ENCODE measurements at places on chromosomes 2 and 18.

DNA sequence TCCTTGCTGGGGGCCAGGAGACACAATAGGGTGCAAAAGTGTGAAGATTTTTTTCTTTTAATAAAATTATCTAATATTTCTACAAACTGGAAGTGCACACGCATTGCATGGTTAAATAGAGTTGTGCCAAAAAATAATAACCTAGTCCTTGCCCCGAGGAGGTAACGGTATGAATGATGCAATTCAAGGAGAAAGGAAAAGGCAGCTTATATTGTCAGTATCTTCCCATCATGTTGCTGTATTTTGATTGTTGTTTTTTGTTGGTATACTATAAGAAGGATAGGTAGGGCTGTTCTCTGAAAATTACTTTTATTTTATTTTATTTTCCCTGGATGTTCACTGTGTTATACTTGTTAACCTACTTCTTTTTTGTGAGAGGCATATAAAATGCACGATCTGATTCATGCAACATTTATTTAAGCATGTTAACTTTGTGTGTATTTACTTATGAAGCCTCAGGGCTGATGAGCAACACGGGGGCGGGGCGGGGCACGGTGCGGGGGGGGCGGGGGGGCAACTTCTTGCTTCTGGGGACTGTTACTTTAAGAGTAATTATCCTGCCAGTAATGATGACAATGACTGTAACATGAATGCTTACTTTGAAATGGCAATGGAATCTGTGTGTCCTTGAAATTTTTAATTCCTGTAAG lies 118.6 kb downstream of the AQP4 start:
- no peak for DNase-seq

DNA sequence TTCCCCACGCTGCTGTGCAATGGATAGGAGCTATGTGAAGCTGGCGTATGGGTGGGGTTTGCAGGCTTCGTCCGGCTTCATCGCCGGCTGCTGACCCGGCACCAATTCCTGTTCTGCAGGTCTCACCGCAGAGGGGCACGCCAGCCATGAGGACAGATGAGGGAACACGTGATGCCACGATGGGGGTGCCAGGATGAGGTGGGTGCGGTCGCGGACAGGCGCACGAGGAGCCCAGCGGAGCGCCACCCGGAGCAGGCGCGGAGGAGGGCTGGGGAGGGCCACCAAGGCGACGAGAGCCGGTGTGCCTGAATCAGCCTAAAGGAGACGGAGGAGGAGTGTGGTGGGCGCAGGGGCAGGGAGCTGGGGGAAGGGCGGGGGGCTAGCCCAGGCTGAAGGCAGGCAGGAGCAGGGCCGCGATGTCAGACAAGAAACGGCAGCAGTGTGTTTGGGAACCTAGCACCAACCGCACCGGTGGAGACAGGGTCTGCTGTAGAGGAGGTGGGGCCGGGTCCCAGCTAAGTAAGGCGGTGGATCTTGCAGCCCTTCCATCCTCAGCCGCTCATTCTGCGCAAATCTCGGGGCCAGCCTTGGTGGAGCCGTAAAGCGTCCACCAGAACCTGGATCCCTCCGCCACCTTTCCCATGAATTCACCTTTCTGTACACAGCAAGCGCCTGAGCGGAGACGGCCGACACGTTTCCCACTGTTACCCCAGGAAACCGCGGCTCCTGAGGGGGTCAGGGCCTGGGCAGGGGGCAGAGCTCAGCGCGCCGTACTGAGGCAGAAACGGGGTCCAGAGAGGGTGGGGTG lies 17.0 kb upstream of the CD8A start:
- peak; percentile 62 for DNase-seq

DNA sequence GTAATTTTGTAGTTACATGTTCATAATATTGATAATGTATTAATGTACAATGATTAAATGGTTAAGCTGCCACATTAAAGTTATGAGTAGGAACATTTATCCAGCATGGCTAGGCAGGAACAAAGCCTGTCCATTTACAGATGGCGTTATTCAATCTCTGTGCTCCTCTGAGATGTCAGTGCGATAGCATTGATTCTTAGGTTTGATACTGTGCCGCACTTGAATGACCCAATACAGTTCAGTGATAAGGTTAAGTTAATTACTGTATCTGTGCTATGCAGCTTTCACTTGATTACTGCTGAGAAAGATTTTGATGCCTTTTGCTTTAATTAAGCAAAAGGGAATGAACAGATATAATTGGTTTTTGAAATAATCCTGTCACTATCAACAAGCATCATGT lies 111.8 kb downstream of the ZNF407 start:
- DNase-seq = no peak

GRCh38 chr18:46401486-46402070 lies 255.4 kb downstream of the LOXHD1 start:
- no peak for DNase-seq

DNA sequence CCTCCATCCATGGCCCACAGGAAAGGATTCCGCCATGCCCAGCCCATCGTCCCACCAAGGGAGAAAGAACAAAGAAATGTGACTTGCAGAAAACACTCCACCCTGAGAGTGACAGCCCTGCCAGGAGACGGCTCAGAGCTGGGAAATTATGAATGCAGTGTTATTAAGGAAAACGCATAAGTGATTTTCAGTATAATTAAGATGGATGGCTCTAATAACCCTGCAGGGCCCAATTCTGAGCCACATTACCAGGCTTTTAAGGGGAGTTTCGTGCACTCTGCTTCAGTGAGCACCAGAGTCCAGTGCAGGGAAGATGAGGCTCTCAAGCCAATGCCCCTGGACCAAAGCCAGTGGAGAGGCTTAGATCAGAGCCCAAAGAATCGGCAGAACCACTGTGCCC lies 10.6 kb upstream of the TEX51 start:
- no peak for DNase-seq

DNA sequence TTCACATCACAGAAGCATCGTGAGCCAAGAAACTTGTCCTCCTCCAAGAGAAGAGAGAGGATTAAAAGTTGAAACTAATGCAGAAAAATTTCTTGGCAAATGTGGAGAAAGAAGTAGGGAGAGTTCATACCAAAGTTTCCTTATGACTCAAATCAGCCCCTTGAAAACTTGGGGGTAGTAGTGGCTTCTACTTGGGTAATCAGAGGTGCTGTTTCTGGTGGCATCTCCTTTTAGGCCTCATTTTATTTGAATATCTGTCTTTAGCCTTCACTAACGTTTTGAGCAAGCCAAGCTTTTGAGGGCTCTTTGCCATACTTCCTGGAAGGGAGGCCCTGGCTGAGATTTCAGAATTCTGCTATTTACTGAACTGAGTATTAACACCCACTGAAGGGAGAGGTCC lies 515.3 kb upstream of the MEX3C start:
- no peak for DNase-seq

DNA sequence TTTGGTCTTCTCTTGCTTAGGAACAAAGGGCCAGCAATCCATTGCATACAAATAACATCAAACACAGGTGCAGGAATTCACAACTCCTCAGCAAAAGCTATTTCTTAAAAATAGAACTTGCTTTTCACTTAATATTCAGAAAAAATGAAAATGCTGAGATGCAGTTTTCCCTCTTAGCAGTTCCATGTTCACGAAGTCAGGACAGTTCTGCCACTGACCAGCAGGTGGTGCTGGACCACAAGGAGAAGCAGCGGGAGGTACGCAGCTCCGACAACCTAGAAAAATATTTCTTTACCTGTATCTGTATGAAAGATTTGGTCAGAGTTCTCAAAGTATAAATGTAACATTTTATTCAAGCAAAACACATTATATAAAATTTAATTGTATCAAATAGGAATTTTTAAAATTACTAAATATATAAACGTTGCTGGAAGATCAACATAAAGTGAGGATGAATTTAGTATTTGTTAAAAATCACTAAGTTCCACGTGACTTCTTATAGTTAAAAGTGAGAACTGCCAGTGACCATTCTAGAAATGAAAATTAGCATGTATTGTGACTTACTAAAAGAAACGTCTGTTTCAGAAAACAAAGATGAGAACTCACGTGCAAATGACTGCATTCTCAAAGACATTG lies 48.8 kb downstream of the ADNP2 start:
- peak; percentile 84 for DNase-seq

- DNase-seq = no peak
These were observed 219.6 kb downstream of the CD226 start for GRCh38 chr18:69727912-69728572.

GRCh38 chr2:132401326-132401725 lies 15.3 kb upstream of the GPR39 start:
- no peak for DNase-seq

GRCh38 chr2:25618676-25619075 lies 54.7 kb downstream of the DTNB start:
- DNase-seq = no peak

DNA sequence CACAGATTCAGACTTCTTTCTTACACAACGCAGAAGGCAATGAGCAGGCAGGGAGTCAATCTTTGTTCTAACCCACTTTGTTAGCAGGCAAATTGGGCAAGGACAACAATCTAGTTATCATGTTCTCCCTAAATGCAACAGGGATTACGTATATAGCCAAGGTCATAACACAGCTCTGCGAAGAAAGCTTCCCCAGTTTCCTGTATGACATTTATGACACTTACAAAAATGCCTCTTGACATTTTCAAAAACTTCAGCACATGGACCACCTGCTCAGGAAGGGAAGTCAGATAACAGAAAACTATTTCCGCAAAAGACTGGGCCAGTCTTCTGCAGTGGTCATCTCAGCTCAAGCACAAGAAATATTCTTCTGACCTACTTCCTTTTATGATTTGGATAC lies 106.1 kb downstream of the IRS1 start:
- no peak for DNase-seq

DNA sequence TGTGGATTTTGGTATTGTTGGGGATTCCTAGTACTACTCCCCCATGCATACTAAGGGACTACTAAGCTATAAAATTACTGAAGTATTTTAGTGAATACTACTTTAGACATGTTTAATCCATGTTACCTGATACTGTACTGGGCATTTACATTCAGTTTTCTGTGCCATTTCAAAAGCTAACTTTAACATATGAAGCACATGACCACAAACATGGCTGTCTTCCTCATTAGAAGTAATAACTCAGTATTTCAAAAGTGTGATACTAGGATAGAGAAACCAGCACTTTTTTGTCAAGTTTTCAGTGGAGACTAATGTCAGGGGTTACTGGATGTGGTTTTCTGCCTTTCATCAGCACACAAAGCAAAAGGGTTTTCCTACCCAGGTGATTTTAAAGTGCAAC lies 27.9 kb downstream of the WDR33 start:
- no peak for DNase-seq

GRCh38 chr2:234133004-234133403 lies 82.5 kb downstream of the SPP2 start:
- DNase-seq = no peak

GRCh38 chr2:187966924-187967323 lies 324.8 kb upstream of the GULP1 start:
- DNase-seq = no peak

DNA sequence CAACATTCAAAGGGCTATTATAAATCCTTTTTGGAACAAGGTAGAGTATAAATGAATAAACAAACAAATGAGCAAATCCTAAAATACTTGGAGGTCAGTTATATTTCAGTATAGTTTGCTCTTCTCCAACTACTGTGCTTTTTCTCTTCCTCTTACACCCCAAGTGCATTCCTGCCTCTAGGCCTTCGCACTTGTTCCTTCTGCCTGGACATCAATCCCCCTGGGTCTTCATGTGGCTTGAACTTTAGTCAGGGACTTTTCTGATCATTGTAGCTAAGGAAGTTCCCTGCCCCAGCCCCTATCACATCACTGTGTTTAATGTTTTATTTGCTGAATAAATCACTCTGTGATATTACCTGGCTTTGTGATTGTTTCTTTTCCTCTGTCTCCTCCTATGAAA lies 418.2 kb upstream of the HNRNPA3 start:
- DNase-seq = no peak

- no peak for DNase-seq
These were observed 58.8 kb upstream of the CDC42EP3 start for GRCh38 chr2:37730037-37730818.

DNA sequence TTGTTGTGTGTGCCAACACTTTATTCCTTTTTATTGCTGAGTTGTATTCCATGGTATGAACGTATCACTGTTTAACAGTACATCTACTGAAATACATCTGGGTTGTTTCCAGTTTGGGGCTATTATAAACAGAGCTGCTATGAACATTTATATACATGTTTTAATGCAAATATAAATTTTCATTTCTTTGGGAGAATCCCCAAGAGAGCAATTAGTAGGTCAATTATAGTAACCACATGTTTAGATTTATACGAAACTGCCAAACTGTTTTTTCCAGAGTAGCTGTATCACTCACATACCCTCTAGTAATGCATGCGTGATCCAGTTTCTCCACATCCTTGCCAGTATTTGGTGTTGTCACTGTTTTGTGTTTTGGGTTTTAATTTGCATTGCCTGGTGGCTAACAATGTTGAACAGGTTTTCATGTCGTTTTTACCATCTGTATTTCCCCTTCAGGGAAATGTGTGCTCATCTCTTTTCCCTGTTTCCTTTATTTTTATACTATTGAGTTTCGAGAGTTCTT lies 81.0 kb downstream of the TMEM131 start:
- no peak for DNase-seq
